Activated CD4-positive, alpha-beta T cell treated with anti-CD3 and anti-CD28 coated beads for 24 hours (primary cell): ENCODE measurements at places on chromosomes 3 and 15.

GRCh38 chr3:64398476-64398875 lies 173.2 kb upstream of the PRICKLE2 start:
- DNase-seq: no peak

DNA sequence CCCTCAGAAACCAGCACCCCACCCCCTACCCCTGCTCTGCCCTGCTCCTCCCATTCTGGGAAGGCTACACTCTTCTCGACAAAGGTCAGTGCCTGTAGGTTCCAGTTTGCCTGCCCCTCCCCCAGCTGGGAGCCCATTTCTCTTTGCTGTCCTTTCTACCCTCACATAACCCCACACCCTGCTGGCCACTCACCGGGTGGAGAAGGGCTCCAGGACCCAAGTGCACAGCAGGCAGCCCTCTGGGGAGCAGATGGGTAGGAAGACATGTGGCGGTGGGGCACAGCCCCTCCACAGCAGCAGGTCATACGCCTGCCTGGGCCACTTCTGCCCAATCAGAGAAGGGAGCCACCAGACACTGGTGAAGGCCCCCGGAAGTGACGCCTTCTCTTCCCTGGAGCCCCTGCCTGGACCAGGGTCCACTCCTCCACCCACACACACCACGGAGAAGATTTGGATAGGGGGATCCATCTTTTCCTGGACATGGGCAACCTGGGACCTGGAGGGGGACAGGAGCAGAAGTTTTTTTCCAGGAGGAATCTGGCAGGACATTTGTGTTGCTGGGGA lies at the start of gene THPO:
THPO (minus strand) TSS at position 326 of the 564 bp plus-strand sequence. CDS start 1,948 bp downstream, outside the sequence.
- no peak for DNase-seq

DNA sequence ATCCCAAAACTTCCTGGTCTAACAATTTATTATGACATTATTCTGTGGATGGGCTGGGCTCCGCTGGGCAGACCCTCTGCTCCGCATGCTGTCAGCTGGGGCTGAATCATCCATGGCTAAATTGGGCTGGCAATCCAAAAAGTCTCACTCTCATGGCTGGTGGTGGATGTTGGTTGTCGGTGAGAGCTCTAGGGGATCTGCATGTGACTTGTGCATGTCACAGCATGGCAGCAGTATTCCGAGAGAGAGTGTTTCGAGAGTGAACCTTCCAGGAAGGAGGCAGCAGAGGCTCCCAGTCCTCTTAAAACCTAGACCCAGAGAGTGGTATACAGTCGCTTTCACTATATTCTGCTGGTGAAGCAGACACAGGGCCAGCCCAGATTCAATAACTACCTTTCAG lies 9.9 kb downstream of the RARB start:
- DNase-seq: no peak

DNA sequence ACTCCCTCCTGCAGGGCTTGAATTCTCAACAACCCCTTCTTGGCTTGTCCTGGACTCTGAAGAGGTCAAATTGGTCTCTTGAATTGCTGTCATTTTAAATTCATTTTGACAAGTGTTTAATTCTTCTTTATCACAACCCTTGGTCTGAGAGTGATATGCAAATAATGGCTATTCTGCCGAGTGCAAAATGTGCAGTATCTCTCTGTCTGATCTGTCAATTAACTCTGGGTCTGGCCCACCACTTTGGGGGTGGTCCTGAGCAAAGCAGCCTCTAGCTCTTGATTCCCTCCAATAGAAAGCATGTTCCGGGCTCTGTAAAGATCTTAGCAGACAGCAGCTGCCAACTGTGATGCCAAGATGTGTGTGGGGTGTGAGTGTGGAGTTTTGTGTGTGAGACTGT lies 2.2 kb upstream of the IGDCC3 start:
- no peak for DNase-seq

DNA sequence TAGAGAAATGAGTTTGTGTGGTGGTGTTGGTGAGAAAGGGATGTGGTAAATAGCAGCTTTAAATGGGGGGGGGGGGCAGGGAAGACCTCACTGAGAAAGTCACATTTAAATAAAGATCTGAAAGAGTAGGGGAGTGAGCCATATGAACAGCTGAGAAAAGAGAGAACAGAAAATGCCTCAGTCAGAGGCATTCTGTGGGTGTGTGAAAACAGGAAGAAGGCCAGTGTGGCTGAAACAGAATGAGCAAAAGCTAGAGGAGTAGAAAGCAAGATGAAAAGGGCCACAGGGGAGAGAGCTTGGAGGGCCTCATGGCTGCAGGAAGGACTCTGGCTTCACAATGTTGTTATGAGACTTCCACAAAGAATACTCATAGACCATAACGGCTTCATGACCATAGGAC lies 783.3 kb downstream of the ZPLD1 start:
- DNase-seq: no peak

GRCh38 chr3:153513236-153513635 lies 351.2 kb downstream of the RAP2B start:
- no peak for DNase-seq

GRCh38 chr3:32922078-32922477 lies 29.4 kb upstream of the CCR4 start:
- DNase-seq: no peak
